NCI-H2029 (cell line): ENCODE measurements at places on chromosomes 2 and 18.

GRCh38 chr2:172462849-172463381 lies 35.5 kb downstream of the ITGA6 start:
- DNase-seq = no peak

GRCh38 chr2:193463011-193463410 lies 1268.3 kb upstream of the TMEFF2 start:
- no peak for DNase-seq

DNA sequence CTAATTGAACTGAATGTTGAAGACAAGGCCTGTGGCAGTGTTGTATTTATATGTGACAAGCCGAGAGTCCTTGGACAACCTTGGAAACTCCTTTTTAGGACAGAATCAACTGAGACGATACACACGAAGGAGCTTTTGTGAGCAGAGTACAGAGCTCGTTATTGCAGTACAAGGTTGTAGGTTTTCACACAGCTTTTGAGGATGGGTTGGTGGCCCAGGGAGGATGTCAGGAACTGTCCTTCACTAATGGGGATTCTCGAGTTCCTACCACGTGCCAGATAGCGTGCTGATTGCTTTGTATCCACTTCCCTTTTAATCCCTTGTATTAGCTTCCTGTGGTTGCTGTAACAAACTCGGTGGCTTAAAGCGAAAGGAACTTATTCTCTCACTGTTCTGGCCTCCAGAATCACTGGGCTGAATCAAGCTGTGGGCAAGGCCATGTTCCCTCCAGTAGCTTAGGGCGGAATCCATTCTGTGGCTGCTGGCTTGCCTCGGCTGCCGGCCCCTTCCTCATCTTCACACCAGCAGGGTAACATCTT lies 20.2 kb downstream of the INPP4A start:
- DNase-seq = no peak

DNA sequence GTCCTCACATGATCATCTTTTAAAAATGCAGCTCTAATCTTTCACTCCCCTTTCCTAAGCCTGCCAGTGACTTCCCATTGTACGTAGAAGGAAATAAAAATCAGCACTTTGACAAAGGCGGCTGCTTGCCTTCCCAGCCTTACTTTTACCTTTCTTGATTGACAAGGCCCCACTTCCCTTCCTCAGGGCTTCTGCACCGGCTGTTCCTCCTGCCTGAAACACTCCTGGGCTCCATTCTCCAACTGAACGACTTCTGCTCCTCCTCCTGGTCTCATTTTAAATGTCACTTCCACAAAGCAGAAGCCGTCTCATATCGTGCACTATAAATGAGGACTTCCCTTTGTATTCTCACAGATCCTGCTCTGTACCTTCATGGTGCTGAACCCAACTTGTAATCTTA lies 56.1 kb downstream of the OSBPL6 start:
- DNase-seq = no peak
